ENCODE measurements at places on chromosomes 7 and 10.

GRCh38 chr7:47570649-47571050 lies 11.3 kb downstream of the TNS3 start:
- no peak for DNase-seq

- DNase-seq, result no peak
Measured at GRCh38 chr10:51896849-51897248, 197.5 kb upstream of the CSTF2T start.

DNA sequence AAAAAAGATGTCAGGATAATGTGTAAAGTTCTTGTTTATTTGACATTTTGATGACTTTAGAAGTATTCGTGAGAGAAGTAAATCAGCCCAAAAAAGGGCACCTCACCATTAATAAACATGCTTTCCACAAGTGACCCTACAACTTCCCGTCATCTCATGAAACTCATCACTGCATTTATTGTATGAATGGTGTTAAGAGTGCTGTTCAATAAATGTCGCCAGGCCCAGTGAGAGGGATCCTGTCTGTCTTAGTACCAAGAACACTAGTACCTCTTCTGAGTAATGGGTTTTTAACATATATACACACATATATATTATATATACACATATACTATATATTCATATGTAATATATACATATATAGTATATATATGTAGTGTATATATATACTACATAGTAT lies 61.9 kb downstream of the TMEM26 start:
- no peak for DNase-seq

- DNase-seq, result no peak
Measured at GRCh38 chr10:4918236-4918635, 45.0 kb upstream of the AKR1C1 start.
